IMR-90 (cell line): ENCODE measurements at places on chromosomes 13 and 19.

GRCh38 chr13:103288114-103288513 lies 221.9 kb upstream of the SLC10A2 start:
- no peak overlapping the region for H3K4me3 ChIP-seq
- no peaks in the 10 kb centered on the region for H3K36me3 ChIP-seq

DNA sequence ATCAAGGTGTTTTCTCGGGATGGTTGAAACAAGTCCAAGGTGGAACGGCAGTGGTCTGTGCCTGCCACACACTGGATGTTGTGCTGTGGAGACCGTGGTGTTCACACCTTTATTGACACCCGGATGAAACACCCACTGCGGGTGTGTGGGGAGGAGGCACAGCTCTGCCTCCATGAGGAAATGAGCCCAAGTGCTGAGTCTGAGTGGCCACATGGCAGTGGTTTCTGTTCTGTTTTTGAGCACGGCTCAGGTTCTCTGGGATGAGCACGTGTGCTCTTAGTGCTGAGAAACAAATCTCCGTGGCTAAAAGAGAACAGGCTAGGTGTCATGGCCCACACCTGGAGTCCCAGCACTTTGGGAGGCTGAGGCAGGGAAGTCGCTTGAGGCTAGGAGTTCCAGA lies 29.5 kb downstream of the UPF1 start:
- no peak overlapping the region for H3K27ac ChIP-seq
- H3K4me3 ChIP-seq: no peak overlapping the region
- DNase-seq: no peak
- no peaks in the 10 kb centered on the region for H3K4me1 ChIP-seq
- H3K36me3 ChIP-seq: peaks cover 90% of the 10 kb centered on the region

- no peak for DNase-seq
- H3K27ac ChIP-seq: no peak overlapping the region
- H3K27me3 ChIP-seq: peaks cover 36% of the 10 kb centered on the region
Measured at GRCh38 chr13:27991881-27992280, 3.4 kb upstream of the URAD start.

DNA sequence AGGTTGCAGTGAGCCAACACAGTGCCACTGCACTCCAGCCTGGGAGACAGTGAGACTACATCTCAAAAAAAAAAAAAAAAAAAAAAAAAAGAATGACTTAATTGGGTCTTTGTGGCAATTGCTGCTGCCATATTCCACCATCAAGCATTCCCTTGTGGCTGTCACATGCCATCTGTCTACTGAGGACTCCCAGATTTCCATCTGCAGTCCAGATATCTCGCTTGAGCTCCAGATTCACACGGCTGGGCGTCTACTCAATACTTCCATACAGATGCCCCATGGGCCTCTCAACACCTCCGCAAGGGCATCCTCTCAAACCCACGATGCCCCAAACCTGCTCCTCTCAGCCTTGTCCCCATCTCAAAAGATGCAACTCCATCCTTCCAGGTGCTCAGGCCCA lies 12.9 kb downstream of the TMEM143 start:
- H3K36me3 ChIP-seq: no peaks in the 10 kb centered on the region
- H3K27me3 ChIP-seq: no peaks in the 10 kb centered on the region
- H3K27ac ChIP-seq: no peak overlapping the region
- H3K4me3 ChIP-seq: no peak overlapping the region
- DNase-seq: no peak

- no peak for DNase-seq
- peaks cover 4% of the 10 kb centered on the region for H3K4me1 ChIP-seq
- no peaks in the 10 kb centered on the region for H3K27me3 ChIP-seq
- H3K4me3 ChIP-seq: no peak overlapping the region
- no peaks in the 10 kb centered on the region for H3K36me3 ChIP-seq
Measured at GRCh38 chr13:51801631-51802099, 2.3 kb downstream of the DHRS12 start.
